ENCODE measurements at places on chromosomes 2 and 18.

DNA sequence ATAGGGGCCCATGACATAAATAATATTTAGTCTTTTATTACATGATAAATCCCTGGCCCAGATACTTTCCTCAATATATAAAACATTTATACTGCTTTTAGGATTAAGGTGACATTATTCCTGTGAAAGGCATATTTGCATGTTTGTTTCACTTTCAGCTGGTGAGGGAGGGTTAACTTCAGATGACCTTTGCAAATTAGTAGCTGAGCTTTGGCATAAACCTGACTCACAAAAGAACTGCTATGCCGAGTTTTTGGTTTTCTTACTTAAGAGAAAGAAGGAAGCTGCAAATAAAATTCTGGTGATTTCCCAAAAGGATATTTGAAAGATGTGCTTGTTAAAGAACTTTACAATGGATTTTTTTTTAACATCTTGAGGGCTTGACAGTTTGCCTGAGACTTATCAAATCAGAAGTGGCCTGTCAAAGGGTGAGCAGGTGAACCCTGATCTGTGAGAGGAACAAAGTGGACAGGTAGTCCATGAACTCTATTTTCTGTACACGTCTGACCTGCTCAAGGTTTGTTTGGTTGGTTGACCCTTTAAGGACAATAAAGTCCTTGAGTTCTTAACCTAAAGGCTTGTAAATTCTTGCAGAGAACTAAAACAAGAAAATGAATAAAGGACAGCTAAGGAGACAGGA, 93.5 kb downstream of the FAM124B start:
- no peak for DNase-seq

DNA sequence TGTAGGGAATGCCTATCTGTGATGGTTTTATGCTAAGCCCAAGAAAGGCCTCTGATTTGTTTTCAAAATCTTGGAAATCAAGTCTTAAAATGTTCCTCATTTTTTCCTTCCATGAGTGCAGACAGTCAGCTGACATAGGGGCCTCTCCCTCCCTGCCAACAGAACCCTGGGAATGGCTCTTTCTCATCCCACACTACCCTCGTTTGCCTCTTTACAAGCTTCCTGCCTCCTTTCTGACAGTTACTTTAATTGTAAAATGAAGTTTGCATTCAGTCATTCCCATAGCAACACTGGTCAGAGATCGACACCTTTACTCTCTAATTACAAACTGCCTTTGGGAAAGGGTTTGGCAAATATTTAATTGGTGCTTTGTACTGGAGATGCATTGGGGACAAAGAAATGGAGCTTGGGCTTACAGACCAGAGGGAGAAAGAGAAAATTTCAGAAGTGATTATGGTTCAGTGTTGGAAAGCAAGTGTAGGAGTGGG, 25.4 kb downstream of the KIF5C start:
- DNase-seq: no peak

GRCh38 chr2:120394764-120395163, 48.8 kb downstream of the INHBB start:
- no peak for DNase-seq

DNA sequence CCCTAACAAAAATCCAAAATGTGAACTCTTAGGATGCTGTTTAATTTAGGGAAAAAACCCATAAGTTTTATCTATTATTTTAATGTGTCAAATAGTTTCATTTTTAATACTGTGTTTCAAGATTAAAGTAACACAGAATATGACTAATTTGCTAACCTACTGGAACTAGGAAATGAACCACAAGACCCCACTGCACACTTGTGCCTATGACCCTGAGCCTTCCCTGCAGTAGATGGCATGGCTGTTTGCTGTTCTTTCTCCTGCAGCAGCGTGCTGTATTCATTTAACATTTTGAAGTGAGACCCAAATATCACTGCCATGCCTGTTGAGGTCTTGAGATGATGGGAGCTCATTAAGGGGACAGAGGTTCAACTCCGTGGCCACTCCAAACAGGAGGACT, 565.2 kb upstream of the NRP2 start:
- DNase-seq: no peak

DNA sequence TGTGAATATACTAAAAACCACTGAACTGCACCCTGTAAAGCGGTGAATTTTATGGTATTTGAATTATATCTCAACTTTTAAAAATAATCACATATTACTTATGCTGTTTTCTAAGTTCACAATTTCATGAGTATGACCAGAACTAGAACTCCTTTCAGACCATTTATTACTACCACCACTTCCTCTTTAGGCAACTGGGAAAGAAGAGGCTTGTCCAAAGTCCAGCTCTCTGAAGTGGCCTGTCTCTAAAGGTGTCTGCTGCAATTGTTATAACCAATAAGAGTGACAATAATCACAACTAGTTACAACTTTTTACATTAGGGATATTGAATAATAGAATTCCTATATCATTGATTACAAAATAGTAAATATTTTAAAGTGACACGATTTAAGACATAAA, 267.9 kb upstream of the PIK3C3 start:
- no peak for DNase-seq

All from skeletal muscle cell (primary cell).